Effector memory CD4-positive, alpha-beta T cell (primary cell): ENCODE measurements at places on chromosomes 11 and 22.

DNA sequence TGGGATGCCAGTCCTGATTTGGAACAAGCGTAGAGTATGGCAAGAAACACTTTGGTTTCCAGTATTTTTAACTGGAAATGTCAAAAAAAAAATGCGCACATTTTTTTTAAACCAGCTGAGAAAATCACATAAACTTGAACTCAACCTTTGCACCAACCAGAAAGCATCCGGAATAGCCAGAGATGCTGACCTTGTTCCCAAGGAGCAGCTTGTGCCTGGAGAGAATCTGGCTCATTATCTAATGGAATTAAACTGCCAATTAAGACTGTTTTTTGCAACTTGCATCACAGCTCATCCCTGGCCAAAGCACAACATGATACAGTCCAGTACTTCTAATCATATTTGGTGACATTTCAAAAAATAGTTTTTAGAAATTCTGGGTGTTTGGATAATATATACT is 8.4 kb upstream of the ETS1 start:
- H3K27ac ChIP-seq = no peak overlapping the region
- no peak overlapping the region for H3K4me3 ChIP-seq
- no peaks in the 10 kb centered on the region for H3K36me3 ChIP-seq
- no peak for DNase-seq
- no peaks in the 10 kb centered on the region for H3K4me1 ChIP-seq

DNA sequence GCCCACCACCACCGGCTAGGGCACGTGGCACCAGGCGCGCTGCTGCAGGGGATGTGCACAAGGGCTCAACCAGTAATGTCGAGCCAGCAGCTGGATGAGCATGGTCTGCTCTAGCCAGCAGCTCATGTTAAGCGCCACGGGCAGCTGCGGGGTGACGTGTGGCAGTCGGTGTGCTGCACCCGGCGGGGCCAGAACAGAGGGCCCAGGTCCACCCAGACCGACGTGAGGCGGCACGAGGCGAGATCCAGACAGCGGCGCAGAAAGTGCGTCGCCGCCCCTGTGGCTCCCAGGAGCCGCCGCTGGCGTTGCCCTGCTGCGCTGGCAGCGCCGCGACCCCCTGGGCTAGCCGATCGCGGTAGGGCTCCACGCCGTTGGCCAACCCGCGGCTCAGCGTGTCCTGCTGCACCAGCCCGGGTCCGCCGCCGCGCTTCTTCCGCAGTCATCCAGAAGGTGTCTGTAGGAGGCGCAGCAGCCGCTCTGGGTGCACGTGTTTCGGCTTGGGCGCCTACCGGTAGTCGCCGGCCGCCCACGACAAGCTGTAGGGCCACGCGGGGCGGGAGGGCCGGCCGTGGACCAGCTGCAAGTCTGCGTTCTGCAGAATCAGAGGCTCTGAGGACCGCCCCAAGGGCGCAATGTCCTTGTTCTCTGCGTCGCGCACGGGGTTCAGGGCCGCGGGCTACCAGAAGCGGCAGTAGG is 4.6 kb upstream of the GALR3 start:
- peak overlapping the region; percentile 49 for H3K4me3 ChIP-seq
- H3K36me3 ChIP-seq = no peaks in the 10 kb centered on the region
- peak; percentile 19 for DNase-seq
- no peak overlapping the region for H3K27ac ChIP-seq
- no peaks in the 10 kb centered on the region for H3K27me3 ChIP-seq
- peaks cover 19% of the 10 kb centered on the region for H3K4me1 ChIP-seq

DNA sequence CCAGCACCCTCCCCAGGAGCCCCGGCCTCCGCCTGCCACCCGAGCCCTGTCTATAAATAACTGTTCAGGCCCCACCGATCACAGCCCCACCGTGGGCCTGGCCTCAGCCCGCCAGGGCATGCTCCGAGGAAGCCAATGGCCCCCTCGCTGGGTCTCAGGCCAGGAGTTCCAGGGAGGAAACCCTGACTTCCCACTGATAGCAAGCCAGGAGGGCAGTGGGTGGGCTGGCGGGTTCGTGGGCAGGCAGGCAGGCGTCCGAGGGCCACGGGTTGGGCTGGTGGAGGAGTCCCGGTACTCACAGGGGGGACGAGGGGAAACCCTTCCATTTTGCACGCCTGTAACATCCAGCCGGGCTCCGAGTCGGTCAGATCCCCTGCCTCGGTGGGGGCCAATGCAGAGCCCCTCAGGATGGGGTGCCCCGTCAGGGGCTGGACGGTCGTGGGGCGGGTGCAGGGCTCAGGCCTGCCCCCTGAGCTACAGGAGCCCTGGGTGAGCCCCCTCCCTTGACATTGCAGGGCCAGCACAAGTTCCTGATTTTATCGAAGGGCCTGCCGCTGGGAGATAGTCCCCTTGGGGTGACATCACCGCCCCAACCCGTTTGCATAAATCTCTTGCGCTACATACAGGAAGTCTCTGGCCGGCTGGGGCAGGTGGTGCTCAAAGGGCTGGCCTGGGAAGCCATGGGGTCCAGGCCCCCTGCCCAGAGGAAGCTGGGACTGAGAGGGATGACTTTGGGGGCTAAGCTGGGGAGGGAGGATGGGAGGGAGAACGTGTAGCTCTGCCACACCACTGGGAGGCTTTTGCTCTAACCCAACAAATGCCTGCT is at the start of gene SPI1:
Gene SPI1 (minus strand): TSS at position 538 of the 826 bp plus-strand sequence. CDS start 194 bp downstream, at position 344.
- no peak within 1 kb of the TSS for H3K27ac ChIP-seq
- H3K27me3 ChIP-seq = no peaks in the 10 kb centered on the region
- H3K36me3 ChIP-seq = no peaks in the 10 kb centered on the region
- no peak for DNase-seq
- H3K4me3 ChIP-seq = no peak within 1 kb of the TSS

- no peaks in the 10 kb centered on the region for H3K27me3 ChIP-seq
- H3K36me3 ChIP-seq = no peaks in the 10 kb centered on the region
- H3K27ac ChIP-seq = no peak overlapping the region
- DNase-seq = no peak
These were observed 2.6 kb upstream of the NAALADL1 start for GRCh38 chr11:65060913-65061408.

DNA sequence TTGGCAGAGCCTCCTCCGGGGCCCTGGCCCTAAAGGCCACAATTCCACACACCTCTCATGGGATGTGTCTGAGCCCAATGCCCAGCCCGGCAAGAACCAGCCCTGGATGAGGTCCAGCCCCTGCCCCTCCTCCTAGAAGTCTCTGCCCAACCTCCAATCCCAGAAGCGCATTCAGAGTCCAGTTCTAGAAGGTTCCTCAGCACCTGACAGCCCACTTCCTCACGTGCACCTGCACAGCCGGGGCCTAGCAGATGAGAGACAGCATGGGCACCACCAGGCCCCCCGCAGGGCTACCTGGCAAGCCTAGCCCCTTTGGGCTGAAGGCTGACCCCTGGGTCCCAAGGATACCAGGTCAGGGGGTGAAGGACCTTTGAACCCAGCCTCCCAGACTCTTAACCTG is 11.5 kb upstream of the CDKN1C start:
- H3K4me3 ChIP-seq = no peak overlapping the region
- no peaks in the 10 kb centered on the region for H3K27me3 ChIP-seq
- no peaks in the 10 kb centered on the region for H3K36me3 ChIP-seq
- peaks cover 30% of the 10 kb centered on the region for H3K4me1 ChIP-seq
- DNase-seq = no peak

DNA sequence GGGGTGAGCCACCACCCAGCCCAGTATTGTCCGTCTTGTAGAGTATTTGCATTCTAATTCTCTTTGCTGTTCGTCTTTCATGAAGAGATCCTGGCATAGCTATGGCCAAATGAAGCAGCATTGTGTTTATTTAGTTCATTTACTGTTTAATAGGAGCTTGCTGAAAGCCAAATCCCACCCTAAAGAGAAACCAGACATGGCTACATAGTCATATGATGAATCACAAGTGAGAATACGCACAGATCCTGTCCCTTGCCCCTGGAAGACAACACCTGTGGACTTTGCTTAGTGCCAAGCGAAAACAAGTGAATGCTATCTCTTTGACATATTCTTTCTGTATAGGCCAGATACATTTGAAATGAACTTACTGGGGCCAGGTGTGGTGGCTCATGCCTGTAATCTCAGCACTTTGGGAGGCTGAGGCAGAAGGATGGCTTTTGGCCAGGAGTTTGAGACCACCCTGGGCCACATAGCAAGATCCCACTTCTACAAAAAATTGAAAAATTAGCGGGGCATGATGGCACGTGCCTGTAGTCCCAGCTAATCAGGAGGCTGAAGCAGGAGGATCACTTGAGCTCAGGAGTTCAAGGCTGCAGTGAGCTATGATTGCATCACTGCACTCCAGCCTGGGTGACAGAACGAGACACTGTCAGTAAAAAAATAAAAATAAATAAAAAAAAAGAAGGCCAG is 5.1 kb upstream of the ARFGAP3 start:
- H3K4me1 ChIP-seq = no peaks in the 10 kb centered on the region
- no peak overlapping the region for H3K4me3 ChIP-seq
- H3K36me3 ChIP-seq = no peaks in the 10 kb centered on the region
- no peaks in the 10 kb centered on the region for H3K27me3 ChIP-seq

DNA sequence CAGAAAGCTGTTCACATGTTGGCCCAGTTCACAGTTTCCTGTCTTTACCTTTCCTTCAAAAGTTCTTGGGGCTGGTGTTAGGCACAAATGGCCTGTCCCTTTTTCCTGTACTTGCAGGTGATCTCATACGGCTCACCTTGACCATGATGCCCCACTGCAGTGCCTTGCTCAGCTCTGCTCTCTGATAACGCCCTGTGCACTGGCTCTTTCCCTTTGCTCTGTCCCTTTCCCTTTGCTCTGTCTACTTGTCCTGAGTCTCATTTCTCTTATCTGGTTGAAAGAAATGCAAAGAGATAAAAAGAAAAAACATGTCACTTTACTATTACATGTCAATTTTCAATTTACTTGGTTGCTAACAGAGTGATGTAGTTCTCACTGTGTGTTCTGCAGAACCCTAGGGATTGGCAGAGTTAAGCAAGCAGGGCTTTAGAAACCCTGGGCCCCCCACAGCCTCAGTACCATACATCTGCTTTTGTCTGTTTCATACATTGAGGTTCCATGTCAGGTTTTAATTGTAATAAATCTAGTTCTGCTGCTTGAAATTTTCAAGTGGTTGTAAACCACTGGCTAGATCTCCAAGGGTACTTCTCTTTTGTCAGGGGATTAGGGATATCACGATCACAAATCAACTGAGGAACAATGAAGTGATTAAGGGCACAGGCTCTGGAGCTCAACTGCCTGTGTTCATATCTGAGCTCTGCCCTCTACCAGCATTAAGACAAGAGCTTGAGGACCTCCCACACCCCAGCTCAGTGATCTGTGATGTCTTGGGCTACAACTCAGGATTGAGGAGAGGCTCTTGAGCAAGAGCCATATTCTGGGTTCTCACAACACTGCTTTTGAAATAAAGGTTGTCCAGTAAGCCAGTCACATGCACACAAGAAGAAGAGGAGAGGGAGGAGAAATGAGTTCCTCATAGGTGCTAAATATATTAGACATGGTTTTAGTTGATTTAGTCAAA is 16.3 kb upstream of the SORL1 start:
- no peak overlapping the region for H3K27ac ChIP-seq
- H3K36me3 ChIP-seq = no peaks in the 10 kb centered on the region
- peaks cover 3% of the 10 kb centered on the region for H3K4me1 ChIP-seq
- H3K27me3 ChIP-seq = no peaks in the 10 kb centered on the region
- no peak overlapping the region for H3K4me3 ChIP-seq
- no peak for DNase-seq

GRCh38 chr11:58433638-58434203 is 5.8 kb upstream of the OR5B2 start:
- DNase-seq = no peak
- no peaks in the 10 kb centered on the region for H3K36me3 ChIP-seq
- no peaks in the 10 kb centered on the region for H3K4me1 ChIP-seq

- no peaks in the 10 kb centered on the region for H3K36me3 ChIP-seq
- no peak overlapping the region for H3K27ac ChIP-seq
- H3K27me3 ChIP-seq = no peaks in the 10 kb centered on the region
- H3K4me3 ChIP-seq = no peak overlapping the region
- no peaks in the 10 kb centered on the region for H3K4me1 ChIP-seq
These were observed 22.9 kb upstream of the SLC22A12 start for GRCh38 chr11:64568041-64568571.
